Memory B cell (primary cell): ENCODE measurements at places on chromosomes 7 and 10.
A peak's percentile ranks its signal among the peaks of the same experiment; 100 is the strongest.

- H3K36me3 ChIP-seq, result no peaks in the 10 kb centered on the region
- H3K27ac ChIP-seq, result no peak overlapping the region
- peaks cover 15% of the 10 kb centered on the region for H3K4me1 ChIP-seq
- H3K4me3 ChIP-seq, result no peak overlapping the region
- DNase-seq, result no peak
These were observed 45.1 kb upstream of the SMNDC1 start for GRCh38 chr10:110349831-110350230.

- H3K4me1 ChIP-seq, result no peaks in the 10 kb centered on the region
- H3K27ac ChIP-seq, result no peak overlapping the region
- H3K36me3 ChIP-seq, result no peaks in the 10 kb centered on the region
- no peak for DNase-seq
These were observed 132.7 kb downstream of the SH3PXD2A start for GRCh38 chr10:103722632-103723031.

- DNase-seq, result no peak
- H3K27ac ChIP-seq, result no peak overlapping the region
- no peak overlapping the region for H3K4me3 ChIP-seq
These were observed 6.3 kb downstream of the SLC26A5 start for GRCh38 chr7:103439661-103440060.

- DNase-seq, result no peak
- H3K4me1 ChIP-seq, result no peaks in the 10 kb centered on the region
- no peak overlapping the region for H3K27ac ChIP-seq
- H3K4me3 ChIP-seq, result no peak overlapping the region
These were observed 60.9 kb downstream of the SPOCK2 start for GRCh38 chr10:72027498-72027897.

DNA sequence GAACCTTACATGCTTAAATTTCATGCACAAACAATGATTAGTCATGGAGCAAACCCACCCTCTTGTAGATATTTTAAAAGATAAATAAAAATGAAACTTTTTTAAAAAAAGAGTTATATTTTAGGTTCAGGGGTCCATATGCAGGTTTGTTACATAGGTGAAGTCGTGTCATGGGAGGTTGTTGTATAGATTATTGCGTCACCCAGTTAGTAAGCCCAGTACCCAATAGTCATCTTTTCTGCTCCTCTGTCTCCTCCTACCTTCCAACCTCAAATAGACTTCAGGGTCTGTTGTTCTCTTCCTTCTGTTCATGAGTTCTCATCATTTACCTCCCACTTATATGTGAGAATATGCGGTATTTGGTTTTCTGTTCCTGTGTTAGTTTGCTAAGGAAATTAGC, 486.6 kb downstream of the PCDH15 start:
- DNase-seq, result no peak
- no peaks in the 10 kb centered on the region for H3K36me3 ChIP-seq
- H3K27ac ChIP-seq, result no peak overlapping the region
- H3K4me3 ChIP-seq, result no peak overlapping the region
- H3K27me3 ChIP-seq, result no peaks in the 10 kb centered on the region

DNA sequence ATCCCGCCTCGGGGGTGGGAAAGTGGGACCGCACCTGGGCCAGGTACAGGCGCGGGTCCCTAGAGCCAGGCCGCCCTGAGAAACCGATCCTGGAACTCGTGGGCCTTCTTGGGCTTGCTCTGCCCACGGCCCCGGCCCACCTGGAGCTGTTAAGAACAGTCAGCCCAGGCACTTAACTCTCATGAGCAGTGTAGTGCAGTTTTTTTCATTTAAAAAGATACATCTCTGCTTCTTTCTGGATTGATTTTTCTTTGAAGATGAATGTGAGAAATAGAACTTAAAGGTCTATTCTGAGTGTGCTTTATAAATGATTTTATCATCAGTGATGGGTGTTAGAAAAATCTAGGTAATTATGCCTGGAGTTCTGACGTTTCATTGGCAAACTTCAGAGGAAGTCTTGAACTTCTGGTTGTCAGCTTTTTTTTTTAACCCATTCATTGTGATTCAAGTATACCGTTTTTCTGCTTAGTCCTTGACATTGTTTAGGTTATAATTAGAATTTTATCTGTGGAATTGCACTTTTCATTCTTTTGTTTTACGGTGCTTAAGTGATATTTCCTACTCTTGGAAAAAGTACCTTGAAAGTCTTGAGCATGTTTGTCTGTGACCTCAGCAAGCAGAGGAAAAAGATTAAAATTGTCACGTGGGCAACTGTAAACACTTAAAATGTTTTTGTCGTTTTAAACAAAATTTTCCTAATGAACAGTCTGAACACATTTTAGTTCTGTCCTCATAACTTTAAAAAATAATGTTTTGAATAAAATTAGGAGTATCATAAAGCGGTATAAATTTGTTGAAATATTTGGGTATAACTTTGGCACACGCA, 906 bp downstream of the CDK1 start:
- H3K4me3 ChIP-seq, result peak overlapping the region; percentile 91
- H3K27ac ChIP-seq, result no peak overlapping the region
- peaks cover 2% of the 10 kb centered on the region for H3K4me1 ChIP-seq

- H3K4me3 ChIP-seq, result no peak overlapping the region
- DNase-seq, result no peak
- H3K36me3 ChIP-seq, result no peaks in the 10 kb centered on the region
- H3K27me3 ChIP-seq, result peaks cover 13% of the 10 kb centered on the region
These were observed 352.6 kb upstream of the ZMIZ1 start for GRCh38 chr10:78716043-78716660.

GRCh38 chr7:139648941-139649425, 125.5 kb downstream of the CLEC2L start:
- no peaks in the 10 kb centered on the region for H3K27me3 ChIP-seq
- peaks cover 36% of the 10 kb centered on the region for H3K4me1 ChIP-seq
- DNase-seq, result no peak
- peak overlapping the region; percentile 78 for H3K4me3 ChIP-seq

- H3K36me3 ChIP-seq, result no peaks in the 10 kb centered on the region
- no peak overlapping the region for H3K4me3 ChIP-seq
- DNase-seq, result no peak
- H3K27ac ChIP-seq, result no peak overlapping the region
- peaks cover 24% of the 10 kb centered on the region for H3K27me3 ChIP-seq
- peaks cover 3% of the 10 kb centered on the region for H3K4me1 ChIP-seq
These were observed 29.4 kb downstream of the CDH23 start for GRCh38 chr10:71426058-71426605.

GRCh38 chr7:98834949-98835348, 34.9 kb downstream of the TMEM130 start:
- H3K4me3 ChIP-seq, result no peak overlapping the region
- H3K27me3 ChIP-seq, result peaks cover 10% of the 10 kb centered on the region
- H3K4me1 ChIP-seq, result no peaks in the 10 kb centered on the region
- no peak for DNase-seq

- no peaks in the 10 kb centered on the region for H3K36me3 ChIP-seq
- peak overlapping the region; percentile 81 for H3K4me3 ChIP-seq
- H3K27ac ChIP-seq, result peak overlapping the region; percentile 45
- DNase-seq, result no peak
These were observed 163.5 kb downstream of the SH3PXD2A start for GRCh38 chr10:103691723-103692435.

DNA sequence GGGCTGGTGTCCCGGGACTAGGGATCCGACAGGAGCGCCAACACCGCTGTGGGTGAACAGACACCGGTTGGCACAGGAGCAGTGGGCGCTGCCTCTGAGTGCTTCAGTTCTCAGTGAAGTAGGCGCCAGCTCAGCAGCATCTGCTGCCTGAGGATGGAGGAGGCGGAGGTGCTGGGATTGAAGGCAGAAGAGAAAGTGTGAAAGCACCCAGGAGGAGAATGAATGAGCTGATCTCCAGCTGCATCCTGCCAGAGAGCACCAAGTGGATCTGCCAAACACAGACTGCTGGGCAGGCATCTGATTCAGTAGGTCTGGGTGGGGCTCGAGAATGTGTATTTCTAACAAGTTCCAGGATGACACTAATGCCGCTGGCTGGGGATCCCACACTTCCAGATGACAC, 74.5 kb downstream of the LANCL2 start:
- no peak for DNase-seq
- H3K27ac ChIP-seq, result no peak overlapping the region
- no peaks in the 10 kb centered on the region for H3K27me3 ChIP-seq

DNA sequence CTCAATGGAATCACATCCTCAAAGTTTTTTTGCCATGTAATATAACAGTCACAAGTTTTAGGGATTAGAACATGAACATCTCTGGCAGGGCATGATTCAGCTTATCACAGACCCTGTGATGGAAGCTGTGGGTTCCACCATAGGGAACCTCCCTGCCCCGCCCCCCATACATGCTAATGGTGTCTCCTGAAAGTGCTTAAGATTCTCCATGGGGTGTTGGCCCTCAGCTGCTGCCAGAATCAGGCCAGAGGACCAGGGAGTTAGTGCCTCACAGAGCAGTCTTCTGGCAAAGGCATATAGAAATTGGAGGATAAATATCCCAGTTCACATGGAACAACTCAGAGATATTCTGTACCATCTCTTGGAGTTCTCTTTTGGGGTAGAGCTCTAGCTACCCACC, 119.4 kb downstream of the RAB11FIP2 start:
- H3K4me1 ChIP-seq, result no peaks in the 10 kb centered on the region
- DNase-seq, result no peak
- peaks cover 3% of the 10 kb centered on the region for H3K27me3 ChIP-seq
- H3K36me3 ChIP-seq, result no peaks in the 10 kb centered on the region

GRCh38 chr10:78348411-78349164, 314.9 kb downstream of the RPS24 start:
- no peak overlapping the region for H3K27ac ChIP-seq
- DNase-seq, result no peak
- no peaks in the 10 kb centered on the region for H3K36me3 ChIP-seq
- no peaks in the 10 kb centered on the region for H3K4me1 ChIP-seq

DNA sequence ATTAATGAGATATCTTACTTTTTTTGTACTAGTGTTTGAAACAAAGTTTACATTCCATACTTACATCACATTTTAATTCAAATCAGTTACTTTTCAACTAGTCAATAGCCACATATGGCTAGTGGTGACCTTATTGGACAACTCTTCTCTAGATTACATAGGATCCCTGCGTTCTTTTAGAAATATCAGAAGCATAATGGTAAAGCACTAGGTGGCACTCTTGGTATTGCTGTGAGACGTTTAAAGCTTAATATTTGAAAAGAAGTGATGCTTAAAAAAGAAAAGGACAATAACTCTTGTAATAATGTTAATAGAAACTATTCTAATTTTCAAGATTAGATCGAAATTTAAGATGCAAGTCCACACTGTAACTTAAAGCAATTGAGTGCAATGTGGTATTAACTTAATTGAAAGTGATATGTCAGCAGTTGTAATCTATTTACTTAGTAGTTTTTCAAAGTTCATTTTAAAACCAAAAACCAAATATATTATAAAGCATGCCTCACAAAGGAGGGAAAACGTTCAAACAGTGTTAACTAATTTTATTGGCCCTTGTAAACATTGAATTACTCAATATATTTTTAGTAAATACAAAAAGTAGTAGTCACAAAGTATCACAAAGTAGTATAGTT, 339.1 kb downstream of the ATRNL1 start:
- H3K27ac ChIP-seq, result no peak overlapping the region
- DNase-seq, result no peak
- no peaks in the 10 kb centered on the region for H3K27me3 ChIP-seq
- H3K4me3 ChIP-seq, result no peak overlapping the region
- H3K36me3 ChIP-seq, result no peaks in the 10 kb centered on the region

DNA sequence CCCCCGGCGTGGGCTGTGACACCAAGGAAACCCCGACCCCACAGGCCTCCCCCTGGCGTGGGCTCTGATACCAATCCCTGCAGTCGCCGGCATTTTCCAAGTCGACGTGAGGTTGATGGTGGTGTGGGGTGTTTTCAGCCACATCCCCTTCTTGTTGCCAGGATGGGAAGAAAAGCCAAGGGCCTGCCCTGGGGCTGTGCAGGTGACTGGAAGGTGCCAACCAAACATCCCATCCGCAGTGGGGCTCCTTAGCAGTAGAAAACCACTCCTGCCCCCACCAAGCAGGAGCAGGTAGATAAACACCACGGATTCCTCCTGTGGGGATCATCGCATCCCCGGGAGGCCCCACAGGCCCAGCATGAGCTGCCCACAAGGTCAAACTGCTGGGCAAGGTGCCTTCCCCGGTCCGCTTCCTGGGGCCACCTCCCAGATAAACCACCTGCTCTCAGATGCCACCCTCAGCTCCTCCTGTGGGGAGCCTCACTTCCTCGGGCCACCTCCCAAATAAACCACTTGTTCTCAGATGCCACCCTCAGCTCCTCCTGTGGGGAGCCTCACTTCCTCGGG, 88.5 kb upstream of the DIP2C start:
- H3K4me1 ChIP-seq, result no peaks in the 10 kb centered on the region
- no peaks in the 10 kb centered on the region for H3K36me3 ChIP-seq
- no peak overlapping the region for H3K4me3 ChIP-seq
- no peak overlapping the region for H3K27ac ChIP-seq
- DNase-seq, result no peak

GRCh38 chr7:32264702-32265284, 194.6 kb upstream of the PDE1C start:
- H3K27ac ChIP-seq, result no peak overlapping the region
- no peak for DNase-seq
- H3K27me3 ChIP-seq, result peaks cover 2% of the 10 kb centered on the region
- H3K4me3 ChIP-seq, result no peak overlapping the region
- H3K36me3 ChIP-seq, result no peaks in the 10 kb centered on the region

- DNase-seq, result no peak
- no peak overlapping the region for H3K4me3 ChIP-seq
- H3K36me3 ChIP-seq, result no peaks in the 10 kb centered on the region
- no peak overlapping the region for H3K27ac ChIP-seq
These were observed 116.3 kb upstream of the GDF10 start for GRCh38 chr10:47183704-47184041.

GRCh38 chr10:132616996-132617736, 79.6 kb downstream of the INPP5A start:
- H3K27me3 ChIP-seq, result no peaks in the 10 kb centered on the region
- peaks cover 14% of the 10 kb centered on the region for H3K4me1 ChIP-seq
- H3K36me3 ChIP-seq, result peaks cover 44% of the 10 kb centered on the region
- no peak overlapping the region for H3K4me3 ChIP-seq
- no peak overlapping the region for H3K27ac ChIP-seq
- no peak for DNase-seq

DNA sequence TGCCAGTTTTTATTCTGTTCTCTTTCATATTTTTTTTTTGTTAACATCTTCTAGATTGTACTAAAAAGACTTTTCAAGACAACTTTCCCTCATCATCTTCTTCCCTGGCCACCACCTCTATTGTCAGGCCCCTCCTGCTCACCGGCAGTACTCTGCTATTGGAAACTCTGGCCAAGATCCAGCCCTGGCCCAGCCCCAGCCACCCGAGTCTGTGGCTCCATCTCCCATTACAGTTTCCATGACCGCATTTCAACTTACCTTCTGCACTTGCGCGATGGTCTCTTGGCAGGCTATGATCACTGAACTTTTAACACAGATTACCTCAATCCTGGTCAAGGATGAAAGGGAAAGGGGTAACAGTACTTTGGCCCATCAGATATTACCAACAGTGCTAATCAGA, 137.7 kb upstream of the POM121L12 start:
- DNase-seq, result no peak
- H3K4me3 ChIP-seq, result no peak overlapping the region
- H3K27me3 ChIP-seq, result no peaks in the 10 kb centered on the region
- H3K4me1 ChIP-seq, result no peaks in the 10 kb centered on the region
- no peak overlapping the region for H3K27ac ChIP-seq

GRCh38 chr7:101782896-101783295, 34.5 kb upstream of the CUX1 start:
- DNase-seq, result no peak
- H3K36me3 ChIP-seq, result peaks cover 2% of the 10 kb centered on the region
- H3K27me3 ChIP-seq, result peaks cover 16% of the 10 kb centered on the region
- H3K4me3 ChIP-seq, result no peak overlapping the region
- peaks cover 11% of the 10 kb centered on the region for H3K4me1 ChIP-seq
